A549 (cell line): ENCODE measurements at places on chromosomes 6 and 20. TPM values are rescaled to one million over a fixed set of nuclear protein-coding genes. Genes with fewer than 3 reads are reported as not detected.

Gene ZFP57
- polyA plus RNA-seq = not detected in 3 replicates

Gene MDFI
- polyA plus RNA-seq = 0.21 to 0.30 TPM (median 0.28 TPM) in 3 replicates

Gene ATP6V1G2
- polyA plus RNA-seq = 0.57 to 0.75 TPM (median 0.64 TPM) in 3 replicates

Gene ZNF292
- 2.0 to 2.5 TPM (median 2.5 TPM) in 3 replicates for polyA plus RNA-seq

Gene KHDC1
- polyA plus RNA-seq = 4.5 to 4.7 TPM (median 4.5 TPM) in 3 replicates
